Activated T-cell treated with anti-CD3 and anti-CD28 coated beads, Interleukin-2, amount 50 U/mL, for 72 hours (primary cell): ENCODE measurements at places on chromosomes 2 and 18. TPM values are rescaled to one million over a fixed set of nuclear protein-coding genes. Genes with fewer than 3 reads are reported as not detected.

GRCh38 chr2:140600116-140600515 is 1530.7 kb downstream of the LRP1B start:
- H3K27ac ChIP-seq, result no peak overlapping the region
- DNase-seq, result no peak
- H3K36me3 ChIP-seq, result no peaks in the 10 kb centered on the region
- H3K4me1 ChIP-seq, result no peaks in the 10 kb centered on the region
- H3K27me3 ChIP-seq, result no peaks in the 10 kb centered on the region

GRCh38 chr2:182117196-182117595 is 131.5 kb downstream of the PPP1R1C start:
- no peak overlapping the region for H3K27ac ChIP-seq
- no peaks in the 10 kb centered on the region for H3K4me1 ChIP-seq
- no peak overlapping the region for H3K4me3 ChIP-seq
- H3K36me3 ChIP-seq, result no peaks in the 10 kb centered on the region

GRCh38 chr2:233225230-233226068 is 26.0 kb upstream of the ATG16L1 start:
- no peak for DNase-seq
- no peaks in the 10 kb centered on the region for H3K36me3 ChIP-seq
- H3K4me1 ChIP-seq, result peaks cover 10% of the 10 kb centered on the region
- H3K27me3 ChIP-seq, result no peaks in the 10 kb centered on the region
- H3K27ac ChIP-seq, result no peak overlapping the region

GRCh38 chr2:223029287-223029686 is 22.7 kb upstream of the KCNE4 start:
- H3K27ac ChIP-seq, result no peak overlapping the region
- no peaks in the 10 kb centered on the region for H3K36me3 ChIP-seq
- no peaks in the 10 kb centered on the region for H3K4me1 ChIP-seq
- no peaks in the 10 kb centered on the region for H3K27me3 ChIP-seq

GRCh38 chr2:45964223-45964841 is 312.9 kb downstream of the PRKCE start:
- no peaks in the 10 kb centered on the region for H3K36me3 ChIP-seq
- no peak overlapping the region for H3K27ac ChIP-seq
- no peaks in the 10 kb centered on the region for H3K27me3 ChIP-seq
- H3K4me1 ChIP-seq, result peaks cover 16% of the 10 kb centered on the region

DNA sequence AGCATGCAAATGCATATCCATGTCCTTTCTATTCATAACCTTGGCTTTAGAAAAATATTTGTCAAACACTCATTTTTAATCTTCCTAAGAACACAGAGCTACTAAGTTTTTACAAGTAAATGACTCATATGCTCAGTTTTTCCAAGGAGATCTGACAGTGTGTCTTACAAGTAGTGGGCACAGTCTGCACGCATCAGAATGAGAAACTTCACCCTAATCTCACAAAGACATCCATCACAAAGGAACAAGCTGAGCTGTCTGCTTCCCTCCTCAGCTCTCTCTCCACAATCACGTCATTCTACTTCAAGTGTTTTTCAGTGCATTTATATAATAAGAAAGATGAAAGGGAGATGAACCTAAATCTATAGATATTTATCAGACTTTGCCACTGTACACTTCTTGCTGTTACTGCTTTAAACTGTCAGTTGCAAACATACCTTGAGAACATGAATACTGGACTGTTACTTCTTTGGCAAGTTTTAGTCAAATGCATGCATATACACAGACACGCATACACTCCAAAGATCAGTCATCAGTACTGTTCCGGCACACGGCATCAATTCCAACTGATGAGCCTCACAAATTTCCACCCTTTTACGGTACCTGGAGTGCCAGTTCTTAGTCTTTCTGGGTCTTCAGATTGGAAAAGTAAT is 75.7 kb downstream of the RBMS1 start:
- no peak for DNase-seq
- peaks cover 72% of the 10 kb centered on the region for H3K4me1 ChIP-seq
- H3K36me3 ChIP-seq, result peaks cover 2% of the 10 kb centered on the region

GRCh38 chr2:75224636-75225094 is 25.3 kb upstream of the TACR1 start:
- no peak overlapping the region for H3K27ac ChIP-seq
- H3K36me3 ChIP-seq, result no peaks in the 10 kb centered on the region
- no peak overlapping the region for H3K4me3 ChIP-seq
- H3K4me1 ChIP-seq, result no peaks in the 10 kb centered on the region
- DNase-seq, result no peak
- H3K27me3 ChIP-seq, result no peaks in the 10 kb centered on the region

DNA sequence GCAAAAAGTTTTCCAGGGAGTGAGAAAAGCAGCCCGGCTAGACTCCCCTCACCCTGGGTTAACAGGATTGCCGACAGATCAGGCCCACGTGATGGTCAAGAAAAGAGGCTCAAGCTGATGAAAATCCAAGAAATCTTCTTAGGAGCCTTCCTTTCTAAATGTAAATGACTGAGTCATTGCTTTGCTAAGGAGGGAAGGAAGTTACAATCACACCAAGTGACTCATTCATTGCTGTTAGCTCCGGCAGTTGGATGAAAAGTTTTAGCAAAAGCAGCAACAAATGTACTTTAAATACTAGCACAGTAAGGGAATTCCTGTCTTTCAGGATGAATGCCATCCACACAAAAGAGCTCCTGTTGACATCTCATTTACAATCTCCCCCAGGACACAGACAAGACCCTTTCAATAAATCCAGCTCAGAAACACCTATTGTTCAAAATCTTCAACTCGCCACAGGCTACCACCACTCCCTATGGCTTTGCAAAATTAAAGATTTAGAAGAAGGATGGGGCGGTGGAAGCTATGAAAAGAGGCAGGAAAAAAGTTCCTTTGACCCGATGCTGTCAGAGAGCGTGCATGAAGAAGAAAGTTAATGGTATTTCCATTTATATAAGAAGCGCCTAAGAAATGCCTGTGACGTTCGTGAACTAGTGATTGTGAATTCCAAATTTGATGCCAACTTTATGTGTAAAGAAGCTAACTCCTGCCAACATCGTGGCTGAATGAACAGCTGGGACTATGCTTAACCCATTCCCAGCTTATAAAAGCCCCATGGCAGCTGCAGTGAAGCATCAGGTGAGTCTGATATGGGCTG is 153.7 kb downstream of the TGIF1 start:
- DNase-seq, result peak; percentile 46
- H3K4me3 ChIP-seq, result no peak overlapping the region
- peaks cover 2% of the 10 kb centered on the region for H3K36me3 ChIP-seq
- H3K4me1 ChIP-seq, result peaks cover 24% of the 10 kb centered on the region
- no peaks in the 10 kb centered on the region for H3K27me3 ChIP-seq

DNA sequence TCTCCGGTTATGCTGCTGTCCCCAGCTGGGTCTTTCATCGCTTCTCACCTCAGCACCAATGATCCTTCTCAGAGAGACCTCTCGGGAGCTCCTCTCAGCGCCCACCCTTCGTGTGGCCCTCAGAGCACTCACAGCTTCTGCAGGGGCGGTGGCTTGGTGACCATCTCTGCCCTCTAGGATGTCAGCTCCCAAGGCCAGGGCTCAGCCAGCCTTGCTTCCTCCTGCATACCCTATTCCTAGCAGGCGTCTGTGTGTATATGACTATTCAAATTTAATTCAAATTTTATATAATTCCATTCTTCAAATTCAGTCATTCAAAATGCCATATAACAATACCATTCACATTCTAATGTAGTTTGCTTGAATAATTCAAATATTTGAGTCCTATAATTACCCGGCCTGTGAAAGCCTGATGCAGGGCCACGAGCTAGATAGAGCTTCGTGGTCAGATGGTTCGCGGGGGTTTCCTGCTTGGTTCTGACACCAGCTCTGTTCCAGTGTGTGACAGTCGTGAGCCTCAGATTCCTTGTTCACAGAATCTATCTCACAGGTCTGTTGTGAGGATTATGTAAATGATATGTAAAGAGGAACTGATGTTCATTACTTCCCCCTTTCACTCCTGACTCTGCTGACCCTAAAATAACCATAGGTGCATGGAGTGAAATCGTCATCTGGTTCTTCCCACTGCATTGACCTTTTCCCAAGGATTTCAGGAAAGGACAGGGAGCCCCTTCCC is 94.0 kb upstream of the CNGA3 start:
- no peak for DNase-seq
- peaks cover 2% of the 10 kb centered on the region for H3K36me3 ChIP-seq
- no peak overlapping the region for H3K4me3 ChIP-seq
- peaks cover 10% of the 10 kb centered on the region for H3K27me3 ChIP-seq

The IKZF2 gene
- total RNA-seq, result 19.1 TPM

The MROH2A gene
- total RNA-seq, result not detected

The ZNF236 gene
- 15.7 TPM for total RNA-seq

The NPPC gene
- total RNA-seq, result 1.1 TPM

The CAVIN2 gene
- not detected for total RNA-seq

The PLCL1 gene
- 3.6 TPM for total RNA-seq

The ARHGAP25 gene
- 38.3 TPM for total RNA-seq
